ENCODE measurements at places on chromosomes 11 and 22.

GRCh38 chr22:46354993-46355305, 19.4 kb downstream of the TRMU start:
- DNase-seq = no peak

DNA sequence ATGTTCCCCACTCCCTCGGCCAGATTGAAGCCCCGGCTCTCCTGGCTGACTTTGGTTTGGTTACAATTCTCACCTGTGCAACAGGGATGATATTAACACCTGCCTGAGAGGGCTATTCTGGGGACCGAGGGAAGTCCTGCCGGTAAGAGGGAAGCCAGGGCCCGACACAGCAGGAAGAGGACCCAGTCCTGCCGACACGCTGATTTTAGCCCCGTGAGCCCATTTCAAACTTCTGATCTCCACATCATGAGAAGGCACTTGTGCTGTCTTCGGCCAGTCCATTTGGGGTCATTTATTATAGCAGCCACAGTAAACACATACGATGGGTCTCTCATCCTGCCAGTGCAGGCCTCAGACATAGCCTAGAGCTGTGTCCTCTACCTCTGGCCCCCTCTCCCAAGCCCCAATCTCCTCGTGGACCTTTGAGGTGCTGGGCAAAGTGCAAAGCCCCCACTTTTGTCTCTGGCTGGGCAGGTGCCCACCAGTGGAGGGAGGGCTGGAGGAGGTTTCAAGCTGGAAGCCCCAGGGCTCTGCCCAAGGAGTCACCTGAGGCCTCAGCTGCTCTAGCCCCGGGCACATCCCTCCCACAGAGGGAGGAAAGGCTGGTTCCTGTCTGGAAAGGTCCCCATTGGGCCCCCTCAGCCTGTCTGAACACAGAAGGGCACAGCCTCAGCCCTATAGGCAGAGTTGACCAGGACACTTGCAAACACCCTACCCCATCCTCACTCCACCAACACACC, 59.1 kb upstream of the FGF3 start:
- DNase-seq = no peak

DNA sequence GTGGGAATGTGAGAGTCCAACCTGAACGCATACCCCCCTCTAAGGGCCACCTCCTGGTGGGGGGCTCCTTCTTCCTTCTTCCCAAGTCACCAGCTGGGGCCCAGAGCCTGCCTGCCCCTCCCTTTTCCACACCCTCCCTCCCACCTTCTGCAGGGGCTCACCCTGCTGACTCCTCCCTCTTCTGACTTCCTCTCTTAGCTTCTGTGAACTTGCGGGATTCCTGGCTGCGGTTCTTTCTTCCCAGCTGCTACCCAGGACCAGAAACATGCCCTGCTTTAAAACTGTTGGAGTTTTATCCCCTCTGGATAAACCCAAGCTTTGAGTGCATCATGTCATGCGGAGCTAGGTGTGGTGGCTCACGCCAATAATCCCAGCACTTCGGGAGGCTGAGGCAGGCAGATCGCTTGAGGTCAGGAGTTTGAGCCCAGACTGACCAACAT, 10.2 kb downstream of the LRRC74B start:
- no peak for DNase-seq

DNA sequence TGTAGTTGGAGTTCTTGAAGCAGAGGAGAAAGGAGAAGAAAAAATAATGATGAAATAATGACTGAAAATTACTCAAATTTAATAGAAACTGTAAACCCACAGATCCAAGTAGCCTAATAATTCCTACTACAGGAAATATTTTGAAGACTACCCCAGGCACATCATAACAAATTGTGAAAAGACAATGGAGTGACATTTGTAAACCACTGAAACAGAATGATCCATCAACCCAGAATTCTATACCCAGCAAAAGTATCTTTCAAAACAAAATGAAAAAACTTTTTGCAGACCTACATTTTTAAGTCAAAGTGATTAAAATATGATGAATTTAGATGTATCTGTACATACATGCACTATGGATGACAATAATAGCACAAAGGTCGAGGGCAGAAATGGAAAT, 194.6 kb downstream of the TMEM135 start:
- no peak for DNase-seq

- no peak for DNase-seq
Measured at GRCh38 chr22:50710886-50711285, 27.1 kb upstream of the ACR start.

- DNase-seq = no peak
Measured at GRCh38 chr11:117080370-117080769, 17.9 kb downstream of the SIK3 start.

Measured in NCI-H524 (cell line).